ENCODE measurements at places on chromosomes 6 and 20. TPM values are rescaled to one million over a fixed set of nuclear protein-coding genes. Genes with fewer than 3 reads are reported as not detected.
A peak's percentile ranks its signal among the peaks of the same experiment; 100 is the strongest.

GRCh38 chr6:37669887-37670437, 27.7 kb downstream of the MDGA1 start:
- no peak overlapping the region for H3K4me3 ChIP-seq
- no peak overlapping the region for H3K27ac ChIP-seq
- H3K36me3 ChIP-seq = no peaks in the 10 kb centered on the region
- DNase-seq = no peak
- no peaks in the 10 kb centered on the region for H3K4me1 ChIP-seq

PMEPA1 gene
- total RNA-seq = 68.5 TPM

GRCh38 chr6:161130541-161130940, 139.0 kb downstream of the MAP3K4 start:
- no peak overlapping the region for H3K27ac ChIP-seq
- no peak overlapping the region for H3K4me3 ChIP-seq
- DNase-seq = no peak
- no peaks in the 10 kb centered on the region for H3K27me3 ChIP-seq
- peaks cover 12% of the 10 kb centered on the region for H3K36me3 ChIP-seq

CAGE1 gene
- total RNA-seq = 0.47 TPM

NT5E gene
- 112 TPM for total RNA-seq

DNA sequence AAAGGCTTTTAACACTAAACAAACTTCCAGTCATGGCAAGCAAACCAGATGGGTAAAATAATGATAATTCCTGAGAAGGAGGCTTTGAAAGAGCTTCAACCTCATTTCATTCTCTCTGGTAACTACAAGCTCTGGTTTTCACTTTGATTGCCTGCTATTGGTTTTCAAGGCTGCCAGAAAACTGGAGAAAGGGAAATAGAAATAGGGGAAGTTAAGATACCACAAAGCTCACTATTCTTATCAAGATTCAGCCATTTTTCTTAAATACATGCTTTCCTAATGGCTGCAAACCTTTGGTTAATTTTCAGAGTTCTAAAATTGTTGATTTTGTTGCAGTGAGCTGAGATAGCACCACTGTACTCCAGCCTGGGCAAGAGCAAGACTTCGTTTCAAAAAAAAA, 42.5 kb upstream of the NELFCD start:
- no peak overlapping the region for H3K27ac ChIP-seq
- H3K4me3 ChIP-seq = no peak overlapping the region
- no peaks in the 10 kb centered on the region for H3K36me3 ChIP-seq
- no peak for DNase-seq
- H3K4me1 ChIP-seq = no peaks in the 10 kb centered on the region

DNA sequence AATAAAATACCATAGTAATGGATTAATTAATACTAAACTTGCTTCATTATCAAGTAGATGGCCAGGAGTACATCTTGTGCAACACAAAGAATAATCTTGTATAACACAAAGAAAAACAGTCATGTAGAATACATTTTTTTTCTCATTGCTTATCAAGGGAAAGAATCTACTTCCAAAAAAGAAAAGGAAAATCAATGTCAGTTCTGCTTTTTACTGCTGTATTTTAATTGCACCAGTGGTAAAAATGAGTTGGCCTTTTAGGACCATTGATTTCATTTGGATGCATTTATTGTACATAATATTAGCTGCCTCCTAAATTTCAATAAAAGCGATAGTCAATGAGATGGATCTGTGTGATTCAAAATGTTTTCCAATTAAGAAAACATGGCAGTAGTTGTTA, 96.9 kb upstream of the BTBD3 start:
- H3K4me1 ChIP-seq = no peaks in the 10 kb centered on the region
- no peaks in the 10 kb centered on the region for H3K36me3 ChIP-seq
- DNase-seq = no peak
- no peak overlapping the region for H3K27ac ChIP-seq

DNA sequence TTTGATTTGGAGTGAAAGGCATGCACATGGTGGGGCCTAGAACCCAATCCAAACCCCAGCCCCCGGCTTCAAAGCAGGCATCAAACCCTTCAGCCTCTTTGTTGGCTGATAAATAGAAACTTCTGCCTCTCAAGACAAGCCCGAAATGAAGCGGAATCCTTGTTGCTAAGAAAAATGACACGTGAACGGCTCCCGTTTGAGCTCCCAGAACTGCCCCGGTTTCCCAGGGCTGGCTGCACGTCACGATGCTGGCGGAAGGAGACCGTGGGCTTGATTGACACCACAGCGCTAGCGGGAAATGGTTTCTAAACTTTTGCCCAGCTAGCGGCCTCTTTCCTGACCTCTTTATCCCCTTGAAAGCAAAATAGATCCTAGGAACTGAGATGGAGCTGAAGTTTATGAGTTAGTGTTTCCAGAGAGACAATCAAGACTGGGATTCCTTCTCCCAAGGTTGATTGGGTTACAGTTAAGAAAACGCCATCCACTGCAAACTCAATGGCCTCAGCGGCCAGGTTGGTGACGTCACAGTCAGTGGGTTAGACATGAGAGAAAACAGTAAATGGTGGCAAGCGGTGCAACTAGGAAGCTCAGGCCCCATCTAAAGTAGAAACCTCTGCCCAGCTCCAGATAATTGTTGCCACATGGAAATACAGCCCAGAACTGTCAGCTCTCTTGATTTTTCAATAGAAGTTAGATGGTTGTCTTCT, 117.0 kb downstream of the ANKRD60 start:
- DNase-seq = no peak
- H3K27ac ChIP-seq = peak overlapping the region; percentile 87
- H3K4me1 ChIP-seq = peaks cover 36% of the 10 kb centered on the region
- H3K27me3 ChIP-seq = no peaks in the 10 kb centered on the region

DNA sequence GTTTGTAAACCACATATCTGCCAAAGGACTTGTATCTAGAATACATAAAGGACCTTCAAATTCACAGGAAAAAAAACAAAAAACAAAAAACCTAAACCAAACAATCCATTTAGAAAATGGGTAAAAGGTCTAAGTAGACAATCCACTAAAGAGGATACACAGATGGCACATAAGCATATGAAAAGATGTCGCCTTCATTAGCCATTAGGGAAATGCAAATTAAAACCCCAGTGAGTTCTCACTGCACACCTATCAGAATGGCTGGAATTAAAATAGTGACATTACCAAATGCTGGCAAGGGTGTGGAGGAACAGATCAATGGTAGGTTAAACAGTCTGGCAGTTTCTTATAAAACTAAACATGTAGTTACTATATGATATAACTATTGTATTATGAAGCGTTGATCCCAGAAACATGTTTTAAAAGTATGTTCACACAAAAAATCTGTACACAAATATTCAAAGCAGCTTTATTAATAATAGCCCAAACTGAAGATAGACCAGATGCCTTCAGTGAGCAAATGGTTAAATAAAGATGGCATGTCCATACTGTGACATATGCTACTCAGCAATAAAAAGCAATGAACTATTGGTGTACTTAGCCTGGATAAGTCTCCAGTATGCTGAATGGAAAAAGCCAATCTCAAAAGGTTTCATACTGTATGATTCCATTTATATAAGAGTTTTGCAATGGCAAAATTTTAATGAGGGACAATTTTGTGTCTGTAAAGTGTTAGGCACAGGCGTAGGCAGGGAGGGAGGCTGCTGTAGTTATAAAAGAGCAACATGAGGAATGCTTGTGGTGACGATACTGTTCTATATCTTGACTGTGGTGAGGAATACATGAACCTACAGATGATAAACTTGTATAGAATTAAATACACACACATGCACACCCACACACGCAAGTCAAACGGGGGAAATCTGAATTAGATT, 43.9 kb downstream of the PLCB1 start:
- H3K27me3 ChIP-seq = no peaks in the 10 kb centered on the region
- H3K27ac ChIP-seq = no peak overlapping the region
- H3K36me3 ChIP-seq = no peaks in the 10 kb centered on the region
- no peak overlapping the region for H3K4me3 ChIP-seq

RFX6 gene
- total RNA-seq = not detected

BNIP5 gene
- not detected for total RNA-seq

EBF4 gene
- not detected for total RNA-seq

ZHX3 gene
- 34.1 TPM for total RNA-seq

SPDEF gene
- not detected for total RNA-seq

All from MCF 10A (cell line).